ENCODE measurements at places on chromosomes 6 and 20.

DNA sequence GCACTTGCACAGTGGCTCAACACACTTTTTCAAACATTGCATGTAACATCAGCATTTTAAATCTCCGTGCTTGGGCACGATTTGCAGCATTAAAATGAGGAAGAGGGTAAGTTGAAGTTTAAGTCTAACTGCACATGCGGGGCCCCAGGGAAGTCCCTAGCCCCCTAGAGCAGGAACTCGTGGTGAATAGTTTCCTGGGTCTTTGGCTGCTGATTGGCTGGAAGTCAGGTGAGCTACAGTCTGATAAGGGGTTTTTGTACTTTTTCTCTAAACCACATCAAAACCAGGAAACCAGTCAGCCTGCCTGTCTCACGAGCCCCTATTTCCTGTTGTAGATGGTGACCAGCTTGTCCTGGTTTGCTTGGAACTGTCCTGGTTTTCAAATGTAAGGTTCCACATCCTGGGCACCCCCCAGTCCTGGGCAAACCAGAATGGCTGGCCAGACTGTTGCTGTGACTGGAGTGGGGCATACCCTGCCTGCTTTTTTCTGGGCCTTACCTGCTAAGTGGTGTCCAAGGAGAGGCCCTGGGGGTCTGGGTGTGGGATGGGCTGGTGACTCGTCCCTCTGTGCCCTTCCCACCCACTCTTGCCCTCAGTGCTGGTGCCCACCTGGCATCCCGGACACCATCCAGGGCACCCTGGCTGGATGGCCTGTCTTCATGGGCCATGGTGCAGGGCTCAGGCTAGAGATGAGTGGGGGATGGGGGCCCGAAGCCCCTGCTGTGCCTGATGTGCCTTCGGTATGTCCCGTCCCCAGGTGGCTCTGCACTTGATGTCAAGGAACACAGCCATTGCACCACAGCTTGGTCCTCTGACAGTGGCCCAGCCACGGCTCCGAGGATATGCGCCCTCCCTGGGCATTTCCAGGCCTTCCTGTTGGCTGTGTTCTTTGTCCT, 31.8 kb downstream of the SUN5 start:
- peak; percentile 93 for DNase-seq

DNA sequence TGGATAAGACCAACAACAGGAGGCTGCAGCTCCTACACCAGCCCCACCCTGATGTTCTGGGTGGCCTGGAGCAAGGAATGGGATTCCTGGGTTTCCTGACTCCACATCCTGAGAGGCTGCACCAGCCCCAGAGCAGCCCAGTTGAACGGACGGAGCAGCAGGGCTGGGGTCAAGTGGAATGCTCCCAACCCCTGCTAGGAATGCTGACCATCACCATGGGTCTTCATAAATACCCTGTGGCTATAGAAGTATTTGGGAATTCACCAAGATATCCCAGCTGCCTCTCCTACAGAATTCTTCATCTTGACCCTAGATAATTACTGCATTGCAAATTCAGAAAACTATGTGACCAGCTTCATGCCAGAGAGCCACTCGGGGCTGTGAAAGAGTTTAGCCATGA, 180.3 kb downstream of the THBS2 start:
- no peak for DNase-seq

DNA sequence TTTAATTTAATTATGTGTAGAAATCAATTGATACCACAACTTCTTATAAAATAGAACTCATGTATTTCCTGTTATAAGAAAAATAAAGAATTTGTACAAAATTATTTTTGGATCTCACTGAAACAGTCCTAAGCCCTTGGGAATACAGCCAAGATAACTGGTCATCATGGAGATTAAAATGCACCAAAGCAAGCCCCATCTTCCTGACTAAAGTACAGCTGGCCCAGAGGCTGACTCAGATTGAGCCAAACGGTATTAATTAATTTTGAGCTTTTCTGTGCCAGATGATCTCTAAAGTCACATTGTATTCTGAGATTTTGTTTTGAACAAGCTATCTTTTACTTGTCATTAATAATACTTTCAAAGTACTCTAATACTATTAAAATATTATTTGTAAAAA, 978.5 kb downstream of the TBC1D32 start:
- no peak for DNase-seq

GRCh38 chr20:49701241-49701790, 12.4 kb downstream of the B4GALT5 start:
- no peak for DNase-seq

- DNase-seq, result peak; percentile 4
Measured at GRCh38 chr6:140921366-140922226, 1211.1 kb upstream of the GJE1 start.

GRCh38 chr20:36116807-36117441, 37.6 kb upstream of the EPB41L1 start:
- DNase-seq, result no peak

DNA sequence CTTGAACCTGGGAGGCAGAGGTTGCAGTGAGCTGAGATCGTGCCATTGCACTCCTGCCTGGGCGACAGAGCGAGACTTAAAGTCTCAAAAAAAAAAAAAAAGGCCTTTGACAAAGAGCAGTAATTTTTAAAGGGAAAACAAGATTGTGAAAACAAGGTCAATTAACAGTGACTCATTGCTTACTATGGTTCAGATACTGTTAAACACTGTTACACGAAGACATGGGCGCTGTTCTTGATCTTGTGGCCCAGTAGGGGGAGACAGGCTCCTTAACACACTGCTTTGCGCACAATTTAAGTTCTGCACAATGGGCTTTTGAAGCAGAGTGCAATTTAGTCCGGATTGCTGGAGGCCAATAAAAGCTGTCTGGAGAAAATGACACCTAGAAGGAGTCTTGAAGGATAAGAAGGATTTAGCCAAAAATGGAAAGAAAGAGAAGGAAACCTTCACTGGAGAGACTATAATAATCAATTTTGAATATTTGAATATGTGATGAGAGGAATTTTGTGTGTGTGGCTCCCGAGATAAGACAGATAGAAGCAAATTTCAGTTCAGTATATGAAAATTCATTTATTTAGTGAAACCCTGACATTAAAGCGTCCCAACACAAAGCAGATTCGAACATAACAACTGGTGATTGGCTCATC, 6.0 kb upstream of the LATS1 start:
- DNase-seq, result peak; percentile 64

- DNase-seq, result no peak
Measured at GRCh38 chr6:45644720-45645119, 267.0 kb upstream of the SUPT3H start.

DNA sequence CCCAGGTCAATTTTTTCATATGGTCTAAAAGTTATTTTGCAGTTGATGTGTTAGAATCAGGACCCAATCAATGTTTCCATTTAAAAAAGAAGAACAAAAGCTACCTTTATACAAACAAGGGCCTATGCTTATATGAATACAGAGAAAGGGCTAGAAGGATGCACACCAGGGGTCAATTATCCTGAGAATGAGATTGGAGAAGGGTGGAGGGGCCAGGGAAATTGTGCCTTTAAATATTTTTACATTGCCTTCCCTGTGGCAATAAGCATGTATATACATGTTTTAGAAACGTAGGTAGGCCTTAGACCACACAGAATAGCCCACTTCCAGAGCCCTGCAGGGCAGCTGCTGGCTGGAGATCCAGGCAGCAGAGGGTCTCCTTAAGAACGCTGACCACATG, 12.7 kb downstream of the EXOC2 start:
- DNase-seq, result no peak

- no peak for DNase-seq
Measured at GRCh38 chr6:106452628-106453027, 92.1 kb downstream of the CRYBG1 start.

All from CD4-positive, alpha-beta T cell treated with Interleukin-10 for 1 hour (primary cell).